SJSA1 (cell line): ENCODE measurements at places on chromosomes 2 and 18. TPM values are rescaled to one million over a fixed set of nuclear protein-coding genes. Genes with fewer than 3 reads are reported as not detected.
A peak's percentile ranks its signal among the peaks of the same experiment; 100 is the strongest.

The ST8SIA5 gene
- total RNA-seq = under 0.01 TPM in 1 of 2 replicates, not detected in the other

The ALK gene
- total RNA-seq = not detected in 2 replicates

The GREB1 gene
- not detected in 2 replicates for total RNA-seq

The RAB6D gene
- total RNA-seq = 0.03 TPM in 1 of 2 replicates, not detected in the other

DNA sequence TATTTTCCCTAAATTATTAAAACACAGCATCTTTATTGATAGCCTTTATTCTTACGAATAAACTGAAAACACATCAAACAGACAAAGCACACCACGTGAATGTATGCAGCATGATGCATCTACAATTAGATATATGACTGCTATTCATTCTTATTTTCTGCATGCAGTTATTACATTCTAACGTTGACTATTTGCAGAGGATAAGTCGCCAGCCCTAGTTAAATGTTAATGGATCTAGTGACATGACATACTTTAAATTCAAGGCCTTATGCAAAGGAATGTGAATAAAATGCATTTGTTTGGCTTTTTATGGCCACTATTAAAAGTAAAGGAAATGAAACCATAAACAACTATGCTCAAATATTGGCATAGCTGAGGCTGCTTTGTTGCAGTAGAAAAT, 172.4 kb downstream of the MAP2 start:
- no peaks in the 10 kb centered on the region for H3K27me3 ChIP-seq
- no peaks in the 10 kb centered on the region for H3K36me3 ChIP-seq
- DNase-seq = no peak
- no peaks in the 10 kb centered on the region for H3K4me1 ChIP-seq
- no peak overlapping the region for H3K4me3 ChIP-seq

DNA sequence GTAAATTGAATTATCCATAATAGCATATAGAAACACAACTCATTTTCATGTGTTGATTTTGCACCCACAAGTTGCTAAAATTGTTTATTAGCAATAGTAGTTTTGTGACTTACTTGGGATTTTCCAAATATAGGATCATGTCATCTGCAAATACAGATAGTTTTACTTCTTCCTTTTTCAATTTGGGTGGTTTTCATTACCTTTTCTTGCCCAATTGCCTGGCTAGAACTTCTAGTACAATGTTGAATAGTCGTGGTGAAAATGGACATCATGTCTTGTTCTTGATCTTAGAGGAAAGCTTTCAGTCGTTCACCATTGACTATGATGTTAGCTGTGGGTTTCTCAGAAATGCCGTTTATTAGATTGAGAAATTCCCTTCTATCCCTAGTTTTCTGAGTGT, 60.2 kb upstream of the TCF7L1 start:
- no peak for DNase-seq
- H3K36me3 ChIP-seq = no peaks in the 10 kb centered on the region
- H3K4me1 ChIP-seq = no peaks in the 10 kb centered on the region
- H3K27ac ChIP-seq = no peak overlapping the region
- 0 out of 2 replicates have a peak, but pooled peaks cover 3% of the 10 kb centered on the region for H3K27me3 ChIP-seq

DNA sequence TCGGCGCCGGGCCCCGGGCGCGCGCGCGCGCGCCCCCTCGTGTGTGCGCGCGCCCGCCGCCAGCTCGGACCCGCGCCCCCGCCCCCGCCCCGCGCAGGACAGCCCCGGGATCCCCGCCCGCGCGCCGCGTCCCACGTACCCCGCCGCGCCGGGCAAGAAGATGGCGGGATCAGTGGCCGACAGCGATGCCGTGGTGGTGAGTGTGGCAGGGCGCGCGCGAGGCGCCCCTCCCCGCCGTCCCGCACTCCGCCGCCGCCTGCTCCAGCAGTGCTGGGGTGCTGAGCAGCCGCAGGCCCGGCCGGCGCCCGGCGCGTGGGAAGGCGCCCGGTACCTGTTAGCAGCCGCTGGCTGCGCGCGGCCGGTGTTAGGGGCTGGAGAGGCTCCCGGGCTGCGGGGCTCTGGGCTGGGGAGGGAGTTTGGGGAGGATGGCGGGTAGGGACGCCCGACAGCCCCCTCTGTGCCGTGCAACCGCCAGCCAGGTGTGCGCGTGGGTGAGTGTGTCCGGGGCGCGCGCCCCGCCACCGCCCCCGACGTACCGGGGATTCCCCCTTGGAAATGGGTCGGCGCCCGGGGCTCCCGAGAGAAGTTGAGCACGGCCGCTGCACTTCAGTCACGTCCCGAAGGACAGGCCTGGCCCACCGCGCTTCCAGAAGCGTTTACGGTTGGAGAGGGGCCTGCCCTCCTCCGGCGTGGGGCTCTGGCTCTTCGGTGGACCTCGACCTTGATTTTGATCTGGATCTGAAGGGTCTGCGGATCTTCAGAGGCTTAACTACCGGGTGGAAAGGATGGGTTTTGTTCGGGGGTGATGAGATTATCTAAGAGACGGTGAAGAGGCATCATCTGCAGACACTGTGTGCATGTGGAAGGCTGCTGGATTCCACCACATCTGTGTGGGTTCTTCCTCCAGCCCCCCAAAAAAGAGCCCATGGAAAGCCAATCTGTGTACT, 697 bp downstream of the LGALSL start:
- H3K27me3 ChIP-seq = no peaks in the 10 kb centered on the region
- no peak overlapping the region for H3K27ac ChIP-seq
- peaks cover 3% of the 10 kb centered on the region; the same call in 1 of the 2 replicates for H3K36me3 ChIP-seq
- H3K4me1 ChIP-seq = peaks cover 12% of the 10 kb centered on the region
- peak; percentile 27 for DNase-seq
- H3K4me3 ChIP-seq = peak overlapping the region; percentile 84

- no peaks in the 10 kb centered on the region for H3K27me3 ChIP-seq
- no peak overlapping the region for H3K4me3 ChIP-seq
- no peaks in the 10 kb centered on the region for H3K36me3 ChIP-seq
Measured at GRCh38 chr2:207884127-207884526, 114.4 kb upstream of the FZD5 start.

- H3K4me1 ChIP-seq = no peaks in the 10 kb centered on the region
- no peak for DNase-seq
- H3K27me3 ChIP-seq = no peaks in the 10 kb centered on the region
Measured at GRCh38 chr18:57982372-57983021, 61.5 kb upstream of the NEDD4L start.
